Neural progenitor cell (in vitro differentiated cells): ENCODE measurements at places on chromosomes 4 and X.
A peak's percentile ranks its signal among the peaks of the same experiment; 100 is the strongest.

DNA sequence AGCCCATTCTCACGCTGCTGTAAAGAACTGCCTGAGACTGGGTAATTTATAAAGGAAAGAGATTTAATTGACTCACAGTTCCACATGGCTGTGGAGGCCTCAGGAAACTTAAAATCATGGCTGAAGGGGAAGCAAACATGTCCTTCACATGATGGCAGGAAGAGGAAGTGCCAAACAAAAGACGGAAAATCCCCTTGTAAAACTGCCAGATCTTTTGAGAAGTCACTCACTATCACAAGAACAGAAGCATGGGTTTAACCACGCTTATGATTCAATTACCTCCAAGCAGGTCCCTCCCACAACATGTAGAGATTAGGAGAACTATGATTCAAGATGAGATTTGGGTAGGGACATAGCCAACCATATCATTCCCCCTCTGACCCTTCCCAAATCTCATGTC is 335.5 kb downstream of the IL15 start:
- DNase-seq, result no peak

- no peak for DNase-seq
Observed at GRCh38 chrX:46456125-46456922, 88.9 kb downstream of the ZNF674 start.

- peak; percentile 49 for DNase-seq
Observed at GRCh38 chr4:65668201-65669089, 1.8 kb downstream of the EPHA5 start.

DNA sequence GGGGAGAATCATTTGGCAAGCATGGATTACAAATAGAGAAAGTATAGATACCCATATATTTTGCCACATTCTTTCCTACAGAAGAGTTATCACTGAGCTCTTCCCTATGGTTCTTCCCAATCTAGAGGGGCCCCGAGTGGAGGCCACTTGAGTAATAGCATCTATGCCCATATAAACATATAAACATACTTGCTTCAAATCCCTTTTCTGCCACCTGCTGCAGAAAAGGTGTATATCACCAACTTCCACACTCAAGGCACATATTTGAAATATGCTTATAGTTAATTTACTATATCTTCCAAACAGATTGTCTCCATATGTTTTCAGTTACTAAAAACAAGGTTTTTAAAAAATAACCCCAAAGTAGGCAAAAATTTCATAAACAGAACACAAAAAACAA is 642.8 kb upstream of the DIPK2B start:
- DNase-seq, result no peak

GRCh38 chr4:156824451-156825060 is 147.0 kb downstream of the PDGFC start:
- DNase-seq, result no peak

GRCh38 chrX:9269134-9269533 is 195.7 kb upstream of the TBL1X start:
- no peak for DNase-seq

GRCh38 chr4:87978681-87979080 is 3.2 kb downstream of the SPP1 start:
- DNase-seq, result no peak

DNA sequence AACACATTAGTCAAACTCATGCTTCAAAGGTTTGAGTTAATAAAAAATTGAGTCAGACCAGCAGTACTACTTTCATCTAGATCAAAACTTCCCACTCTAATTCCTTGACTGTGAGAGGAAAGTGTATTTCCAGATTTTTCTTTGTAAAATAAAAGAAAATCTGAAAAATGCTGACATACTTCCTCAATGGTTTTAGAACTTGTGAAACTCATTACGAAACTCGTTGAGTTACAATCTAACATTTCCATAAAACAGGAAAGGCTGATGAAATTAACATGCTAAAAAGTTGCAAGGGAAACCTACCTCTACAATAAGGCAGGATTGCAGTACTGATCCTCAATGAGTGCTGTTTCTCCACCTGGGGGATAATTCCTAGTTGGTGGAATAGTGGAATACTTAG is 217.8 kb upstream of the HCCS start:
- DNase-seq, result no peak

GRCh38 chrX:67587946-67588624 is 44.3 kb downstream of the AR start:
- DNase-seq, result no peak

- DNase-seq, result no peak
Observed at GRCh38 chrX:102739657-102740056, 19.1 kb downstream of the GPRASP3 start.

DNA sequence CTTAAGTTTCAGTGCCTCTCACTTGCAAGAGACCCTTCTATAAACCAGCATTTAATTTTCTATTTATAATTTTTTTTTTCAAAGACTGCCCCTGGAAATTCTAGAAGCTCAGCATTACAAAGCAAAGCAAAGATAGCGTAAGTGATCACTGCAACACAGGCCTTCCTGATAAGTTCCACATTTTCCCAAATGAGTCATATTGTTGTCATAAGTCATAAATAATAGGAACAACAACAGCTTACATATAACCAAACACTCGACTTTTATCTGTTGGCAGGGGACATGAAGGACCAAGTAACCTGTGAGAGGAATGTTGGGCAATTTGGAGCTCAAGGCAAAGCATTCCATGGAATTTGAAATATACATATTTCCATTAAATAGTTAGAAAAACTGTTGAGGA is 815.5 kb downstream of the DMD start:
- no peak for DNase-seq

- DNase-seq, result no peak
Observed at GRCh38 chrX:18893536-18893935, 90.4 kb downstream of the PHKA2 start.

DNA sequence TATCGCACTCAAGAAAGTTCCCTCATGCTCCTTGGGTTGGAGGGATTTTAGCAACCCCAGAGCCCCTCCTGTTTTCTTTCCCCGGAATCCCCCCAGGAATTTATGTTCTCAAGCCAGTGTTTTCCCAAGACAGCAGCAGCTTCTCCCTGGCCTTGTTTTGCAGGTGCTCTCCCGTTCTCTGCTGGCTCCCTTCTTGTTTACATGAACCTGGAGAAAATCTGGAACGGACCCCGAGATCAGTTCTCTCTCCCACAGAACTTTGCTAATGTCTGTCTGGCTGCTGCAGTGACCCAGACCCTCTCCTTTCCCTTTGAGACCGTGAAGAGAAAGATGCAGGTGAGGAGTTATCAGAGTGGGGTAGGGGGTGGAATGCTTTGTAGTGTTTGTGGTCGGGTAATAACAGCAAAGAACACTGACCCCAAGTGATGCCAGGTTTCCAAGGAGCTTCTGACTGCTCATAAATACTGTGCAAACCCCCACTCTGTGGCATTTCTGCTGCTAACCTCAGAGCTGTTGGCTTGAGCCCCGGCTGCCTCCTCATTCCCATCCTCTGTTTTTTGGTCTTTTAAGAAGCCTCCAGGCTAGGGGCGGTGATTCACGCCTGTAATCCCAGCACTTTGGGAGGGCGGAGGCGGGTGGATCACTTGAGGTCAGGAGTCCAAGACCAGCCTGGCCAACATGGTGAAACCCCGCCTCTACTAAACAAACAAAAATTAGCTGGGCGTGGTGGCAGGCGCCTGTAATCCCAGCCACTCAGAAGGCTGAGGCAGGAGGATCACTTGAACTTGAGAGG is 11.1 kb downstream of the SLC25A43 start:
- no peak for DNase-seq

GRCh38 chr4:96003951-96004740 is 164.3 kb downstream of the PDHA2 start:
- peak; percentile 5 for DNase-seq

GRCh38 chr4:142402900-142403299 is 443.2 kb downstream of the INPP4B start:
- DNase-seq, result no peak

- DNase-seq, result no peak
Observed at GRCh38 chr4:147368948-147369347, 111.9 kb upstream of the EDNRA start.

DNA sequence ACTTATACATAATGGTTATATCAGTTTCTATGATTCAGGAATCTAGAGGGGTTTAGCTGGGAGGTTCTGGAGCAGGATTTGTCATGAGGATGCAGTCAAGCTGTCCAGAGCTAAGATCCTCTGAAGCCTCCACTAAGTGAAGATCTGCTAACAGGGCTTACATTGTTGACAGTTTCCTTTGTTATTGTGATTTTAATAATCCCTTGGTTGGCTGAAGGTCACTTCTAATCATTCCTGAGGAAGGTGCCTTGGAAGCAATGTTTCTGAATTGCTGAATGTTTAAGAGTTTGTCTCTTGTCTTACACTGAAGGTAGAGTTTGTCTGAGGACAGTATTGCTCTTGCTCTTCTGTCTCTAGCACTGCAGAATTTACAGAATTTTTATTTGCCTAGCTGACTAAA is 41.3 kb downstream of the BANK1 start:
- no peak for DNase-seq

- no peak for DNase-seq
Observed at GRCh38 chr4:83889802-83890201, 353.9 kb downstream of the GPAT3 start.

DNA sequence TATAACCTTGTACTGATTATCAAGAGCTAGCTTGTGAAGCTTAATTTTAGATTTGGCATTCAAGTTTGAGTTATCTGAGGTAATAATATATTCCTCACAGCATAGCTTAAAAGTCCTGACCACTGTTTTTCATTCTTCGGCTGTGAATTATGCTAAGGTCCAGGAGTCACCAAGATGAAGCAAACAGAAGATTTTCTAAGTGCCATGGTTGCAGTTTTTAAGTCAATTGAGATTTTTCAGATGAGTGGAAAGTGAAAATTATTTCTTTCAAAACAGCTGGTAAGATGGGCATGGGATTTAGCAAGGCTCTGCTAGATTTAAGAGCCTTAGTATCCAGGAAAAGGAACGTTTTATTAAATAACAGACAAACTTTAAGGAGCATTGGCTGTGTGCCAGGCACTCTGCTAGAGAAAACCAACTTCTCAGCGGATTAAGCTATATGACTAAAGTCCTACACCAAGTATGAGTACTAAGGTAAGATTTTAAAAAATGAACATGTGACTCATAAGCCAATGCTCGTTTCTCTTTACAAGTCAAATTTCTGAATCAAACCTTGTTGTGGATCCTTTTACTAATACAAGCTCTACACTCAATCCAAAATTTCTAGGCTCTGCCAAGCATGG is 149.9 kb upstream of the IL15 start:
- DNase-seq, result no peak

GRCh38 chr4:70619778-70620177 is 8.8 kb upstream of the ENAM start:
- DNase-seq, result no peak

DNA sequence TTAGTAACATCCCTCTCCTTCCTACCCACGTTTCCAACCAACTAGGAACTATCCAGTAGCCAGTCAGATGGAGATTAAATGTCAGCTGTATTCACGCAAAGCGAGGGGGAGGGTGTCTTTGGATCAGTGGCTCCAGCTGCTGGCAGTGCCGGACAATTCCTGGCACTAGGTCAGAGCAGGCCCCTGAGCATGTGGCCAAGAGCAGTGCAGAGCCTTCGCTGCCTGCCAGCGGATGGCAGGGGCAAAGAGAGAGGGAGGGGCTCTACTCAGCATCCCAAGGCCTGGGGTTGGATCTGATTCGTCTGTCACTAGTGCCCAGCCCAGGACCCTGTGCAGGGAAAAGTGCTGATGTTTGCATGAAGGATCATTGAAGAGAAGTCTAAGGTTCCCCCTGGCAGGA is 28.7 kb upstream of the JAKMIP1 start:
- no peak for DNase-seq

GRCh38 chr4:147693218-147693617 is 9.3 kb upstream of the PRMT9 start:
- DNase-seq, result no peak

GRCh38 chr4:94676970-94677369 is 80.8 kb upstream of the BMPR1B start:
- no peak for DNase-seq

GRCh38 chr4:148044912-148045352 is 313.0 kb downstream of the ARHGAP10 start:
- DNase-seq, result no peak

DNA sequence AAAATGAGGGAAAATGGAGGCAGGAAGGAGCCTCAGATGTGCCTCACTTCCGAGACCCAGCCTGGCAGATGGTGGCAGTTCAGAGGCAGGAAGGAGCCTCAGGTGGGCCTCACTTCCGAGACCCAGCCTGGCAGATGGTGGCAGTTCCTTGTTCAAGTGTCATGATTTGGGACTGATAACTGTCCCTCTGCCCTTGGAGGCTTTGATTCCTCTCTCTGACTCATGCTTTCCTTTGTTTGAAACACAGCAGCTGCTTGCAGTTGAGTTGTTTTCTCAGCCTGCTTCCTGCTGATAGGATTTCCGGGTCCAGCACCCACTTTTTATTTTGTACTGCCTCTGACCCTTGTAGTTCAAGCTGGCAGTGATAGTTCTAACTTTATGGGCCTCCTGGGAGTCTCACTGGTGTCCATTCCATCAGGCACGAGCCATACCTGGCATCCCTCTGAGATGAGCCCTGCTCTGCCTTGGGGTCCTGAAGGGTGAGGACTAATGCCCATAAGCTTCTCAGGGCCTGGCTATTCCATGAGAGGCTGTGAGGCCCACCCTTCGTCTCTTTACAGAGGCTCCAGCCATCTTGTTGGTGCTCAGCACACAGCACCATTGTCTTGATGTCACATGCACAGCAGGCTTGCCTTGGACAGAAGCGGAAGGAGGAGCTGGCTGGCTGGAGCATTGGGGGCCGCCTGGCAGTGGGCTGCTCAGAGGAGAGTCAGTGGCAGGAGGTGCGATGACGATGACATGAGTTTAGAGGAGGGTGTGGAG is 13.0 kb downstream of the RGS12 start:
- DNase-seq, result peak; percentile 45

DNA sequence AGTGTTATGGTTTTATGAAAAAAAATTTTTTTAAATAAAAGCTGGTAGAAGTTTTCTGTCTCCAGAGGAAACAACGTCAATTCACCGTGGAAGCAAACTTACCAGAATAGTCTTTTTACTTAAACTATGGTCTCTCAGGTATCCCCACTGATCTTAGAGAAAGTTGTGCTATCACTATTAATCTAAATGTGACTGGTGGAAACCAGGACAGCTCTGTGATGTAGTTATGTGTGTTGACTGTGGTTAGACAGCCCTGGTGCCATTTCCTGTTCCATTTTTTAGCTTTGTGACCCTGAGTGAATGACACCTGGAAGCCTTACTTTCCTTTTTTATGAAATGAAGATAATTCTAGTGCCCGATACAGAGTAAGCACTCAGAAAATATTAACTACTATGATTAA is 111.8 kb upstream of the HUWE1 start:
- DNase-seq, result no peak

DNA sequence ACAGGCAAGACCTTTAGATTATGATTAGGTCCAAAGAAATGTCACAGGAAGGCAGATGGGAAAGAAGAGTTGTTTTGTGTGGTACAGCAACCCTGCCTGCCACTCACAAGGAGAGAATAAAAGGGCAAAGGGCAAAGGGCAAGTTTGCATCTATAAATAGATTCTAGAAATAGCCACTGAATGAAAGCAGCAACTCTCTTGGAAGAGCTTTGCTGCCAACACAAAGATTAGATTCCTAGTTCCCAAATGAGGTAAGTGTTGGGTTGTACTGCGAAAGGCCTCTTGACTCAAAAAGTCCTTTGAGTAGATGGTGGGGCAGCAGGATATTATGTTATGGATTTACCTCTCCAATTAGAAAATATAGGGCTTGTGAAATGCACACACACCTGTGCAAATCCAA is 61.2 kb downstream of the MOSPD2 start:
- no peak for DNase-seq

- no peak for DNase-seq
Observed at GRCh38 chr4:37324546-37324945, 80.0 kb downstream of the NWD2 start.
